ENCODE measurements at places on chromosomes 3 and 15.

GRCh38 chr3:125383744-125384143 lies 8.6 kb upstream of the ZNF148 start:
- DNase-seq: no peak
- H3K27ac ChIP-seq: no peak overlapping the region
- no peak overlapping the region for H3K4me3 ChIP-seq
- H3K36me3 ChIP-seq: no peaks in the 10 kb centered on the region
- no peaks in the 10 kb centered on the region for H3K27me3 ChIP-seq

DNA sequence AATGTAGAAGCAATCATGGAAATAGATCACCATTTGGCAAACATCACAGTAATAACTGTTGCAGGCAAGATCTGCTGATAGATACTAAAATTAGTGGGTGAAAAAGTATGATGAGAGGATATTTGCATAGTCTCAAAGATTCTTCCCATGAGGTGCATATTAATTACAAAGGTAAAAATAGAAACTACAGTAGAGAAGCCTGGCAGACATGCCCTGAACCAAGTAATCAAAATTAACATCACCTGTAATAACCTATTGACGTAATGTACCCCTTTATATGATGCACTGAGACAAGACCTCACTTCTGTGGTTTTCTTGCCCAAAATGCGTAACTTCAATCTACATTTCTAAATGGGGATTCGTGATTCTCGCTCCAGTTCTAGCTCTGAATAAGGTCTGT lies 14.4 kb downstream of the POMGNT2 start:
- no peak for DNase-seq
- no peaks in the 10 kb centered on the region for H3K27me3 ChIP-seq
- H3K4me3 ChIP-seq: no peak overlapping the region
- H3K36me3 ChIP-seq: no peaks in the 10 kb centered on the region
- H3K4me1 ChIP-seq: no peaks in the 10 kb centered on the region

- H3K4me1 ChIP-seq: no peaks in the 10 kb centered on the region
- no peaks in the 10 kb centered on the region for H3K27me3 ChIP-seq
- no peak overlapping the region for H3K27ac ChIP-seq
- no peak for DNase-seq
- H3K4me3 ChIP-seq: no peak overlapping the region
- no peaks in the 10 kb centered on the region for H3K36me3 ChIP-seq
Observed at GRCh38 chr3:67715971-67716370, 61.6 kb upstream of the SUCLG2 start.

DNA sequence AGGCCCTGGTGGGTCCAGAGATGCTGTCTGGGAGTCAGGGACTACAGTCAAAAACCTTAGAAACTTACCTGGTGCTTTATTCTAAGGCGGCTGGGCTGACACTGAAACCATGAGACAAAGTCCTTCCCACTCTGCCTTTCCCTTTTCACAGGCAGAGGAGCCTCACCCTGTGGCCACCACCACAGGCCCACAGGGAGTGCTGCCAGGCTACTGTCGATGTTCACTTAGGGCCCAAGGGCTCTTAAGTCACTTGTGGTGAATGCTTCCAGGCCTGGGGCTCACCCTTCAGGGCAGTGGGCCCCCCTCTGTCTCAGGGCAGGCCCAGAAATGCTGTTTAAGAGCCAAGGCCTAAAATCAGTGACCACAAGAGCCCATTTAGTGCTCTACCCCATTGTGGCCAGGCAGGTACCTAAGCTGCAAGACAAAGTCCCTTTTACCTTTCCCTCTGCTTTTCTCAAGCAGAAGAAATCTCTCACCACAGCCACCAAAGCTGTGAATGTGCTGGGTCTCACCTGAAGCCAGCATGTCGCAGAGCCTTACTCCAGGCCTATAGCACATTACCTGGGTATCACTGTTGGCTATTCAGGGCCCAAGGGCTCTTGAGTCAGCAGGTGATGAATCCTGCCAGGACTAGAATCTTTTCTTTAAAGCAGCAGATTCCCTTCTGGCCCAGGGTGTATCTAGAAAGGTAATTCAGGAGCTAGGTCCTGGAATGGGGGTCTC lies 39.5 kb upstream of the GOLGA6B start:
- H3K36me3 ChIP-seq: no peaks in the 10 kb centered on the region
- no peak overlapping the region for H3K4me3 ChIP-seq
- no peak overlapping the region for H3K27ac ChIP-seq
- no peak for DNase-seq
- H3K4me1 ChIP-seq: no peaks in the 10 kb centered on the region

DNA sequence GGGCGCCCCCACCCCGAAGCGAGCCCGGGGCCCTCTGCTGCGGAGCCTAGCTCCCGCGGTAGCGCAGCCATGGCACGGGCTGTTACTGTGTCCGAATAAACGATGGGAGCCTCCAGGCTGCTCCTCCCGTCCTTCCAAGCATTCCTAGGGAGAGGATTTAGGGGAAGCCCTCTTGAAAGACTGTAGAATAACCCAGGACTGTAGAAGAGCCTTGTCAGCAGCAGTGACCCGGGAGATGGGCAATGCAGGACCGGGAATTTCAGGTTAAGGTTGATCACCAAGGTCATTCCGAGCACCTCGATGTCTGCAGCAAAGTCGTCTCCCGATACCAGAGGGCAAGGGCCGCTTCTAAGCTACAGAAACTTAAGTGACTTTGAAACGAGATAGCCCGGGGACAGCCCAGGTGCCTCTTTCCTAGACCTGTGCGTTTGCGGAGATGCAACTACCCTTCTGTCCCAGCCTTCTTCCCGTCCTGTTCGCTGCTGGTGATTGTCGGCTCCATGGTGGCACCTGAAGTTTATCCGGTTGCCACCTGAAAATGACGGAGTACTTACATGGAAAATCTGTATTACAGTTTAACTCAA lies 753 bp upstream of the MYO5A start:
- peak overlapping the region; percentile 87 for H3K27ac ChIP-seq
- H3K4me1 ChIP-seq: no peaks in the 10 kb centered on the region
- no peaks in the 10 kb centered on the region for H3K27me3 ChIP-seq
- H3K36me3 ChIP-seq: no peaks in the 10 kb centered on the region
- no peak for DNase-seq
